Activated CD8-positive, alpha-beta memory T cell treated with anti-CD3 and anti-CD28 coated beads for 4 hours (primary cell): ENCODE measurements at places on chromosomes 11 and 22.

DNA sequence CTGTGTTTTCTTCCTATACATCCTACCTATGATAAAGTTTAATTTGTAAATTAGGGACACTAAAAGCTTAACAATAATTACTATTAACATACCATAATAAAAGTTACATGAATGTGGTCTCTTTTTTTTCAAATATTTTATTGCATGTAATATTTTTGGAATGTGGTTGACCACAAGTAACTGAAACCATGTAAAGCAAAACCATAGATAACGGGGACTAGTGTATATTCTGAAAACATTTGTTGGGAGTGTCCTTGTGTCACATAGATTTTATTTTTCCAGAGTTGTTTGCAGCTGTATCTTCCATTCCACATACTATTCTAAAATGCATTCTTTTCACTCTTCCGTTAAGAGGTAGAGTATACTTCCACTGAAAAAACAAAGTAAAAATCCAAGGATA, 200.4 kb downstream of the KIF18A start:
- DNase-seq, result no peak

DNA sequence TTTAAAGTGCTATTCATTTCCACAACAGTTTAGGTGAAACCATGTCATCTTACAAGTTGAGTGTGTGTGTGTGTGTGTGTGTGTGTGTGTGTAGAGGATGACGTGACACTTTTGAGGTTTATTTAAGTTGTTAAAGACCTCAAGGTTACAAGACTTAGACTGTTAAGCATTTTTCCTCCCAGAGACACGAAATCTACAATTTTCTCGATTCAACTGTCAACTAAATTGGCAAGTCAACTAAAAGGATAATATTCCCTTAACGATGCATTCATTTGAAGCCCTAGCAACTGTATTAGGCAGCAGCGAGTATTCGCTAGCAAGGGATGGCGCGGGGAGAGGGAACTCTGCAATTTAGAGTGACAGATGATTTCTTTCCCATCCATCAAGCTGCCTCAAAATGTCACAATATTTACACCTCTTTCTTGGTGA, 17.6 kb upstream of the BDNF start:
- DNase-seq, result no peak

DNA sequence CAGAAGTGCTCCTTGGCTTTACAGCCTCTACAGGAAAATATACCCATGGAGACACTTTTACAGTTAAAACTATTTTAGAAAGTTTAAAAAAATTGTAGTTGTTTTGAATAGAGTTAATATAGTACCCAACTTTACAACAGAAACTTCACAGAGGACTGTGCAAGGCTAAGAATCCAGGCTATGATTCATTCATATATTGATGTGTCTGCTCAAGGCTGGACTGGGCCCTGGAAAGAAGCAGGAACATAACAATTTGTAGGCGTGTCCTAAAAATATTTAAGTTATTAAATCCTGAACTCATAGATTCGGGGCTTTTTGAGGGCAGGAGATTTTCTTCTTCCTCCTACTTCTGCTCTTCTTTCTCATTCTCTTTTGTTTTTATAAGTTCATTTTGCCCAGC, 291.5 kb upstream of the CCDC179 start:
- no peak for DNase-seq

- no peak for DNase-seq
Measured at GRCh38 chr22:29201782-29202181, 3.9 kb upstream of the EMID1 start.

DNA sequence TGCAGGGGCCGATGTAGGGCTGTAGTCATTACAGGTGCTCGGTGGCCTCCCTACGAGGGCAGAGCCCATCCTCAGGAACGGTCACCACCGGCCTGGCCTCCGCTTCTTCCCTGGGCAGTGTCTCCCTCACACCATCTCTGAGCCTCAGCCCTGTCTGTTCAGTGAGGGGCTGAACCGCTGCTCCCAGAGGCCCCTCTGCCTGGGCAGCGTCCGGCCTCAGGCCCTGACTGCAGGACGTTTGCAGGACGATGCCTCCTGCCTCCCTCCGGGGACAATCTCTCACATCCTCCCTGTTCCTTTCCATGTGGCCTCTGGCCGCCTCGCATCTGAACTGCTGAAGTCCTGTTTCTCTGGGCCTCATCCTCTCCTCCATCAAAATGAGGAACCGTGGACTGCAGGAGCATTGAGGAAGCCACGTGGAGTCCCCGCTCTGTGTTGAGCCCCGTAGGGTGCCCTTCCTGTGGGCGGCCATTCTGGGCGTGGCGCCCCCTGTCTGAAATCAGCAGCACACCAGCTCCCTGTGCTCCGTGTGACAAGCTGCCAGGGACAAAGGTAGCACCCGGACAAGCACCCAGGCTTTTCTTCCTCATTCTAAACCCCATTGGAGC, 933.5 kb downstream of the BRD1 start:
- DNase-seq, result no peak

DNA sequence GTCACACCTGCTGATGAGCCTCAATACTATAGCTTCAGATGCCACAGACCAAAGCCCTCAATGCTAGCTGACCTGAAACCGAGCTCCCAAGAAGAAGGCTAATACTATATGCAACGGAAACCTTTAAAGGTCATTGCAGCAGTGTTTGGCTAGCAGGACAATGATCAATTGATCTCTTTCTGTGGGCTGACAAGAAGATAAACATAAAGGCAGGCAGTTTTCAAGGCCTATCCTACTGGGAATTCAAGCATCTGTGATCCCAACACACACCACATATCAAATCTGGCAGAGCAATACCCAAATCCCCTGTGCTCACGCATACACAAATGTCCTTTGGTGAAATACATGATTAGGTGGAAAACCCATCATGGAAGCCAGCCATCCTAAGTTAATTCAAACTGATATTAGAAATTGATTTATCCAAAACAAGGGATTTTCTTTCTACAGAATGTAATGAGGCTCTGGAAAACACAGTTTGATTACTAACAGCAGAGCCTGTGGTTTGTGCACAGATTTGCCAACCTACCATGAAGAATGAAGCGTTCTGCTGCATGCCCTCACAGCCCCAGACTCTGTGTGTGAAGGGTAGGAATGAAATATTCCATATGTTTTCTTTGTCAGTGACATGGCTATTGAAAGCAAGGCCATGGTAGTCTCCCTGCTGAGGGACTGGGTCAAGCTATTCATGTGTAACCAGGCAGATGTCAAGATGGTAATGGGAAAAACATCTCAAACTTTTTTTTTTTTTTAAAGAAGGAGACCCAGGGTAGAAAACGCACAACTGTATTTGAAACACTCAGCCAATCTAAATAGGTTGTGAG, 12.2 kb downstream of the LGR4 start:
- no peak for DNase-seq
